ENCODE measurements at places on chromosomes 1 and 21.
A peak's percentile ranks its signal among the peaks of the same experiment; 100 is the strongest.

- DNase-seq, result peak; percentile 12
- H3K4me3 ChIP-seq, result no peak overlapping the region
- H3K36me3 ChIP-seq, result no peaks in the 10 kb centered on the region
- no peaks in the 10 kb centered on the region for H3K27me3 ChIP-seq
- H3K4me1 ChIP-seq, result no peaks in the 10 kb centered on the region
- H3K27ac ChIP-seq, result no peak overlapping the region
Observed at GRCh38 chr21:31132574-31133242, 94.4 kb upstream of the KRTAP19-8 start.

GRCh38 chr21:21662776-21663175 lies 664.6 kb downstream of the NCAM2 start:
- no peak overlapping the region for H3K4me3 ChIP-seq
- H3K4me1 ChIP-seq, result no peaks in the 10 kb centered on the region
- no peak overlapping the region for H3K27ac ChIP-seq
- H3K27me3 ChIP-seq, result no peaks in the 10 kb centered on the region

DNA sequence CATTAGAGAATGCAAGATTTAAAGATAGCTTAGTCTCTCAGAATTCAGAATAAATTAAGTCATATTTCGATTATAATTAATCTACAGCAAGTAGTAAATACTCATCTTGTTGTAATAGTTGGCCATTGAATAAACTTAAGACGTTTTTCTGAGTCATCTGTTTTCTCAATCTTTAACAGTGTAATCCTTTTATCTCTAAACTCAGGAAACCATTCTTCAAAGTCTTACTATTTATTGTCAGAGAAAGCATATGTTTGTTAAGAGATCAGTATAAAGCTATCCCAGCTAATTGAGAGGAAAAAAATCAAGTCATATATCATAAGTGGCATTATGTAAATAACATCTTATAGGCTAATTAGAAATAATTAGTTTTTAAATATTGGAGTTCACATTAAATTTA lies 201.2 kb upstream of the ADAMTS5 start:
- no peaks in the 10 kb centered on the region for H3K4me1 ChIP-seq
- no peaks in the 10 kb centered on the region for H3K27me3 ChIP-seq
- H3K4me3 ChIP-seq, result no peak overlapping the region
- no peak overlapping the region for H3K27ac ChIP-seq
- DNase-seq, result peak; percentile 51
- no peaks in the 10 kb centered on the region for H3K36me3 ChIP-seq

DNA sequence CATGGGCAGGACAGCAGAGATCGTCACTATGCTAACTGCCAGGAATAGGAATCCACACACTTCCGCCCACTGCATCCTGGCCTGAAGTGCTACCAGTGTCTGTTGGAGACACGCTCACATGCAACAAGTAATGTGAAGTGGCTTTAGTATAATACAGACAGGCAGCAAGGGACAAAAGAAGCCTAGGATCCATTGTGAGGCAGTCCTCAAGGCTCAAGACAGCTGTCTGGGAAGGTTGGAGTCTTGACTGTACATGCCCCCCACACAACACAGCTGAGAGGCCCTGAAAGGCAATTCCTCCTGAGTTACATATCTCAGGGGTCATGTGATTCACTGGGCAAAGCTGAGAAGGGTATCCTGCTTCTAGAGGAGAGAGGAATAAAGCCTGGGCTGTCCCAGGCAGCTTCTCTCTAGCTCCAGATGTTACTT lies 39.9 kb upstream of the CD1D start:
- H3K36me3 ChIP-seq, result no peaks in the 10 kb centered on the region
- no peak overlapping the region for H3K4me3 ChIP-seq
- no peak overlapping the region for H3K27ac ChIP-seq
- peak; percentile 30 for DNase-seq

- H3K4me3 ChIP-seq, result no peak overlapping the region
- no peak overlapping the region for H3K27ac ChIP-seq
- H3K4me1 ChIP-seq, result peaks cover 7% of the 10 kb centered on the region
- DNase-seq, result no peak
- no peaks in the 10 kb centered on the region for H3K27me3 ChIP-seq
- H3K36me3 ChIP-seq, result peaks cover 7% of the 10 kb centered on the region
Observed at GRCh38 chr1:27877115-27877416, 4.7 kb downstream of the THEMIS2 start.

DNA sequence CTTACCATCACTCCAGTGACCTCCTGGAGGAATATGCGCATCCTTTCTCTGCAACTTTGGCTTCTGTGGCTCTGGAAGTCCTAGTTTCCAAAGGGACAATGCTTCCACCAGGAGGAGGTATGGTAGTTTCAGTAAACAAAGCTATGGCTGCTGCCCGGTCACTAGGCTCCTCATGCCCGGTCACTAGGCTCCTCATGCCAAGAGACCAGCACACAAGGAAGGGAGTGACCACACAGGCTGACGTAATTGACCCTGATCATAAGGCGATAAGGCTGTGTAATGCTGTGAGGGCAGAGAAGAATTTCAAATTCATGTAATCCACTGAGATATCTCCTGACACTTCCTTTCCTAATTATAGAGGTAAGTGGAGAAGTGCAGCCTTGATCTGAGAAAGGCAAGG lies 102.9 kb downstream of the DTL start:
- H3K4me3 ChIP-seq, result no peak overlapping the region
- no peak for DNase-seq
- H3K27ac ChIP-seq, result no peak overlapping the region
- no peaks in the 10 kb centered on the region for H3K36me3 ChIP-seq
- no peaks in the 10 kb centered on the region for H3K27me3 ChIP-seq

- no peak overlapping the region for H3K4me3 ChIP-seq
- no peaks in the 10 kb centered on the region for H3K27me3 ChIP-seq
- H3K36me3 ChIP-seq, result no peaks in the 10 kb centered on the region
- H3K27ac ChIP-seq, result peak overlapping the region; percentile 100
Observed at GRCh38 chr1:178630417-178630816, 94.6 kb upstream of the RALGPS2 start.

DNA sequence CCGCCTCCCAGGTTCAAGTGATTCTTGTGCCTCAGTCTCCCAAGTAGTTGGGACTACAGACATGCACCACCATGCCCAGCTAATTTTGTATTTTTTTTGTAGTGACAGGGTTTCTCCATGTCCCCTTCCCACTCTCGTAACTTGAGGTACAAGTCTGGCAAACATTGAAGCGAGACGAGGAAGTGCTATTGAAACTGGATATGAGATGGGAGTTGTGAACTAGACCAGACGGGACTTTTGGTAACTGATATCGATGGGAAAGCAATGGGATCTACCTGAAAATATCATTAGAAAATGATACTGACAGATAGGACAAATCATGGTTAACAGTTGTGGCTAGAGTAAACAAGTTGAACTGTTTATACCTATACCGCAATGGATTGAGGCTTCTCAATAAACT lies 95.2 kb upstream of the TRABD2B start:
- no peaks in the 10 kb centered on the region for H3K36me3 ChIP-seq
- H3K4me1 ChIP-seq, result no peaks in the 10 kb centered on the region
- no peak overlapping the region for H3K27ac ChIP-seq
- DNase-seq, result no peak
- no peaks in the 10 kb centered on the region for H3K27me3 ChIP-seq

DNA sequence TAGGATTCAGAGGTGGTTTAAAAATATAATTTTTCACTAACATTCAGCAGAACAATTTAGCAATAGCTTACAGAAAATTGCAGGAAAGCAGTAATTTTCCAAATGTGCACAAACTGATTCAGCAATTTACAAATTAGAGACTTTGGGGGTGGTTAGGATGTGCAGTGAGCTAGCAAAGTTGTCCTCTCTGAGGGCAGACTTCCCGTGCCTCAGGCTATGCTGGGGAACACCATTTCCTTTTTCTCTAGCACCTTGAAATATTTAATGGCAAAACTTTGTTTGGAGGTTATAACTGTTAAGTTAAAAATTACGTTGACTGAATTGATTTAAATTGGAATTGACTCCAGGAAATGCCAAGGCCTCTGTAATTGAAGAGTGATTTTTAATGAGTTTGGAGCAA lies 258.9 kb downstream of the PTBP2 start:
- no peaks in the 10 kb centered on the region for H3K36me3 ChIP-seq
- H3K27ac ChIP-seq, result no peak overlapping the region
- H3K4me1 ChIP-seq, result no peaks in the 10 kb centered on the region
- no peak overlapping the region for H3K4me3 ChIP-seq
- no peaks in the 10 kb centered on the region for H3K27me3 ChIP-seq

DNA sequence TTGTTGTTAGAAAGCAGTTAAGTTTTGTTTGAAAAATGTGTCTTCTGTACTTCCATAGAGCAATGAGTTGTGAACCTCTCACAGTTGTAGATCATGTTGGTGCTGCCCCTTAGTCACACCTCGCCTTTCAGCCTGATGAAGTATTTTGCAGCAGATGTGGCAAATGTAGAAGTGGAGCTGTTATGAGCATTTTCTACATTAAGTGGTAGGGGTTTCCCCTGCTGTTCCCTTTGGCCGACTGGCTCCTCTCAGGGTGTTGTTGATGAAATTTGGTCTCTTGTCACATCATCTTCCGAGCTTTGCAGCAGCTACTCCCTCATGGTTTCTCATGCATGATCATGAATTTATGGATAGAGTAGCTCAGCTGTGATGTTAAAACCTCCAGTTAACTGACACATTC lies 33.6 kb upstream of the DENND1B start:
- H3K27ac ChIP-seq, result no peak overlapping the region
- DNase-seq, result no peak
- no peaks in the 10 kb centered on the region for H3K36me3 ChIP-seq
- no peaks in the 10 kb centered on the region for H3K27me3 ChIP-seq
- H3K4me3 ChIP-seq, result no peak overlapping the region

- no peaks in the 10 kb centered on the region for H3K36me3 ChIP-seq
- no peaks in the 10 kb centered on the region for H3K27me3 ChIP-seq
- H3K4me3 ChIP-seq, result no peak overlapping the region
- H3K27ac ChIP-seq, result no peak overlapping the region
- DNase-seq, result peak; percentile 75
- H3K4me1 ChIP-seq, result no peaks in the 10 kb centered on the region
Observed at GRCh38 chr1:85109475-85109874, 61.2 kb upstream of the MCOLN3 start.

DNA sequence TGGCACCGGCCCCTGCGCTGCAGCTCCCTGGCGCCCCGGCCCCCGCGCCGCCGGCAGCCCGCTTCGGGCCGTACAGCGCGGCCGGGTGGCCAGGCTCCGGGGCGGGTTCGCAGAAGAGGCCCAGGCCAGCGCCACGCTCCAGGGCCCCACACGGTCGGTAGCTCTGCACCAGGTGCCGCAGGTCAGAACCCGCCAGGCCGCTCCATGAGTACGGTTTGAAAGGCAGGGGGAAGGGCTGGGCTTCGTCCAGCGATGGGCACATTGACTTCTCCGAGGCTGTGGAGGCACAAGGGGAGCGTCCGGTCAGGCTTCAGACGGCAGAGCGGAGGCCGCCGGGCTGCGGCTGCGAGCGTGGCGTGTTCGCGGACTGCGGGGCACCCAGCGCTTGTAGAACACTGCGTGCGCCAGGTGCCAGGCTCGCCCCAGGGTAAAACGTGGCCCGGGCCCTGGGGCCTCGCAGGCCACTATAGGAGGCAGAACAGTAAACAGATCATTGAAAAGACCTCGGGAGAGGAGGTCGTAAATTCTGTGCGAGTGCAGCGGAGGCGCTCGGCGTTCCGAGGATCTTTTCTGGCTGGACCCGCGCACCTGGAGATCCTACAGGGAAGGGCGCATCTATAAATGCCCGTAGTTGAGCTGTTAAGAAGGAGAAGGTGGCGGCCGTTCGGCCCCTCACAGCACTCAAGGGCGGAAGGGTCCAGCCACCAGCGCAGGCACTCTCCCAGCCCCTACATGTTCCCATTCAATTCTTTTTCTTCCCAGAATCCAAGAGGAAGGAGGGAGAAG lies 5.7 kb downstream of the GFI1 start:
- no peak overlapping the region for H3K4me3 ChIP-seq
- DNase-seq, result no peak
- H3K27me3 ChIP-seq, result peaks cover 94% of the 10 kb centered on the region
- H3K4me1 ChIP-seq, result peaks cover 8% of the 10 kb centered on the region
- no peaks in the 10 kb centered on the region for H3K36me3 ChIP-seq

DNA sequence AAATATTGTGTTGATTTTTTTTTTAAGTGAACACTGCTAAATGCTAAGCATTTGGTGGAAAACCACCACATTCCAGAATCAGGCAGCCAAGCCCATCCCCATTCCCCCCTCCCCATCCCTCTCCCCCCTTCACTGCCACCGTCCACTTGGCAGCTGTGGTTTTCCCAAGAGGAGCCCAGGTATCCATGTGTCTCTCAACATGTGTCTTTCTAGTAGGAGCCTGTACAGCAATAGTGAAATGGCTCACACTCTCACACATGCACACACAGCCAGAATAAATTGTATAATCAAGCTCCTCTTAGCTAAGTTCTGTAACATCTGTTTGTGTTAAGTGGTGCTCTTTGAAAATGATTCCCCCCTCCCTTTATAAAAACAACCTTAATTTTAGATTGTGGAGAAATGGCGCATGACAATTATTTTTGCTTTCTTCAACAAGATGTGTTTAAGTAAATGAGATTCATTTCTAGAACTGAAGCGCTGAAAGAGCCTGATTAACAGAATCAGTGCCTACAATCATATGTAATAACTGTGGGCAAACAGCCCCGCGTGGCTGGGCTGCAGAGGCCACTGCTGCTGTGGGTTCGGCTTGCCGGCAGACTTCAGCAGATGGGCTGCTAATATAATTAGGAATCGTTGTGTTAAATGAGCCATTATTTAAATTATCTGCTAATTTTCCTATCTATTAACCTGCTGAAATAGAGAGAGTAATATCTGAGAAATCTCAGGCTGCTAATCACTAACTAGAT lies 43.3 kb downstream of the BACE2 start:
- no peaks in the 10 kb centered on the region for H3K36me3 ChIP-seq
- no peaks in the 10 kb centered on the region for H3K27me3 ChIP-seq
- no peak for DNase-seq
- H3K4me1 ChIP-seq, result peaks cover 6% of the 10 kb centered on the region

DNA sequence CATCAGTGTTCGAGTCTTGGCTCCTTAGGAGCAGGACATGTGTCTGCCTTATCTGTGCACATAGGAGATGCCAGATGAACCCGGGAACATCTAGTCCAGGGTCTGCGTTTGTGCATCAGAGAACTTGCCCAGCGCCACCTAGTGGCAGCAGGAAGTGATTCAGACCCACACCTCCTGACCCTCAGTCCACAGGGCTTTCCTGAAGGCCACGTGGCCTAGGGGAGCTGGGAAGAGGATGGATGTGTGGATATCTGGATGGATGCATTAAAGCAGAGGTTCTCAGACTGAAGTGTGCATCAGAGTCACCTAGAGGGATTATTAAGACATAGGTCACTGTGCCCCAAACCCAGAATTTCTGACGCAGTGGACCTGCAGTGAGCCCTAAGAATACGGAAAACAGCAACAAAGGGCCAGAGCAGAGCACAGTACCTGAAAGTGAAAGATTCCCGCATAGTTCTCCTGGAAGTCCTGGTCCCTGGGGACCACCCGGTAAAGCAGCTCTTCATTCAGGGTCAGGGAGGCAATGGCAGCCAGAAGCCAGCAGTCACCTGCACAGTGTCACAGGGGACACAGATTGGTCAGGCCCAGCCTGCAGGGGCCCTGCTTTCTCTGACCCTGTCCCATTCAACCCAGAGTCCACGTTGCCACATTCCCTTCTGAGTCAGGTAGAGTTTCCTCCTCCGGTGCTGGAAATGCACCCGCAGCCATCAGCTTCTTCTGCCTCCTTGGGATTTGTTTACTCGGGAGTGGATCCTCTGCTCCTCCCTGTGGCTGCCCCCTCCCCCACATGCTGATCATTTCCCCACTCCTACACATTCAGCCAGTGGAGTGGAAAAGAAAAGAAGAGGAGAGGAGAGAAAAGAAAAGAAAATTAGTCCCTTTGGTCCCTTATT lies 37.0 kb downstream of the CAPN8 start:
- H3K36me3 ChIP-seq, result no peaks in the 10 kb centered on the region
- peaks cover 28% of the 10 kb centered on the region for H3K27me3 ChIP-seq
- no peak overlapping the region for H3K27ac ChIP-seq

- H3K27ac ChIP-seq, result no peak overlapping the region
- DNase-seq, result no peak
- peaks cover 73% of the 10 kb centered on the region for H3K36me3 ChIP-seq
- no peaks in the 10 kb centered on the region for H3K27me3 ChIP-seq
- no peak overlapping the region for H3K4me3 ChIP-seq
Observed at GRCh38 chr21:44317241-44317782, 17.5 kb downstream of the PFKL start.

Measured in IMR-90 (cell line).